ENCODE measurements at places on chromosomes 13 and 19.

GRCh38 chr13:111971891-111972780 lies 94.8 kb upstream of the SOX1 start:
- no peaks in the 10 kb centered on the region for H3K36me3 ChIP-seq
- no peaks in the 10 kb centered on the region for H3K27me3 ChIP-seq
- no peak overlapping the region for H3K27ac ChIP-seq

DNA sequence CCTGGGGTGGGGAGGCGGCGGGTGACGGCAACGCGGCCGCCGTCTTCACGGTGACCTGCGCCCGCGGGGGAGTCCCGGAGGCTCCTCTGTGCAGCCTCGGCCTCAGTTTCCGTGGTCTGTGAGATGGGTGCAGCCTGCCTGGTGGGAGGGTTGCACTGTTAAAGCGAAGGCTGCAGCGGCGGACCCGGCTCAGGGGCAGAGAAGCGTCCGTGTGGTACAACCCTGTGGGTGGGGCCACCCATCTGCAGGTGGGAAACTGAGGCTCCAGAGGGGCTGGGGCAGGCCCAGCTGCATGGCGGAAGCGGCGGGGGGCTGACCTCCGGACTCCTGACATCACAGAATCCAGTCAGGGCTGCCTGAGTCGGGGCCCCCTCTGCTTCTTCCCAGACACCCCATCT lies 481 bp downstream of the FGF22 start:
- peak overlapping the region; percentile 56 for H3K4me3 ChIP-seq
- peaks cover 15% of the 10 kb centered on the region for H3K4me1 ChIP-seq

GRCh38 chr13:73820688-73821087 lies 313.5 kb downstream of the KLF12 start:
- no peaks in the 10 kb centered on the region for H3K27me3 ChIP-seq
- no peak overlapping the region for H3K27ac ChIP-seq
- H3K36me3 ChIP-seq, result no peaks in the 10 kb centered on the region

GRCh38 chr19:6970021-6970420 lies 51.2 kb downstream of the MBD3L2B start:
- no peaks in the 10 kb centered on the region for H3K27me3 ChIP-seq

- H3K36me3 ChIP-seq, result no peaks in the 10 kb centered on the region
- no peak overlapping the region for H3K27ac ChIP-seq
- H3K4me3 ChIP-seq, result no peak overlapping the region
- no peaks in the 10 kb centered on the region for H3K4me1 ChIP-seq
Measured at GRCh38 chr13:43388282-43389034, 365.1 kb downstream of the DNAJC15 start.

- no peaks in the 10 kb centered on the region for H3K27me3 ChIP-seq
- no peak for DNase-seq
- H3K27ac ChIP-seq, result no peak overlapping the region
Measured at GRCh38 chr19:5166262-5166661, 174.3 kb downstream of the PTPRS start.

- H3K4me3 ChIP-seq, result no peak overlapping the region
- DNase-seq, result no peak
- H3K27me3 ChIP-seq, result no peaks in the 10 kb centered on the region
- no peak overlapping the region for H3K27ac ChIP-seq
- peaks cover 7% of the 10 kb centered on the region for H3K4me1 ChIP-seq
Measured at GRCh38 chr13:44403461-44404056, 29.9 kb downstream of the SERP2 start.

- H3K4me3 ChIP-seq, result peak overlapping the region; percentile 76
- peaks cover 20% of the 10 kb centered on the region for H3K36me3 ChIP-seq
- peaks cover 20% of the 10 kb centered on the region for H3K4me1 ChIP-seq
- H3K27me3 ChIP-seq, result no peaks in the 10 kb centered on the region
Measured at GRCh38 chr19:13748169-13748828, 16.0 kb upstream of the MRI1 start.

DNA sequence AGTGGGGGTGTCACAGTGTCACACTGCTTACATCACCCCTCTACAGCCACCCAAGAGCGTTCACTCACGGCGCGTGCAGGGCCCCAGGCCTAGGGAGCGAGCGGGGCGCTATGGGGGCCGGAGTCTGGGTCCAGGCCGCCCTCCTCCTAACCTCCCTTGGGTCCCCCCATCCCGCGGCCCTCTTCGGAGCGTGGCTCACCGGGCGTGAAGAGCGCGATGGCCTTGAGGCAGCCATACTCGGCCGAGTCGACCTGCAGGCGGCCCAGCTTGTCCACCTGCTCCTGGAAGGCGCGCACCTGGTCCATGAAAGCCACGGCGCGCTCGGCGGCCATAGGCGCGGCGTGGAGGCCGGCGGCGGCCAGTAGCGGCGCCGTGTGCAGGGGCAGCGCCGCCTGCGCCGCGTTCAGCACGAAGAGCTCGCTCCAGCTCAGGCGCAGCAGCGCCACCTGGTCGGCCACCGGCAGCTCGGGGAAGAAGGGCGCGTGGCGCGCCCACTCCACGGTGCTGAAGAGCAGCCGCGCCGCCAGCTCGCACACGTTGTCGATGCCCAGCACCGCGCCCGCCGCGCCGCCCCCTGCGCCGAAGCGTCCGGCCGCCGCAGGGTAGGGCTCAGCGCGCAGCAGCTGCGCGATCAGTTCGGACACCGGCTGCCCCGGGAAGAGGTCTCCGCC lies 9.4 kb downstream of the OCEL1 start:
- H3K4me1 ChIP-seq, result no peaks in the 10 kb centered on the region
- H3K4me3 ChIP-seq, result peak overlapping the region; percentile 31
- H3K27ac ChIP-seq, result peak overlapping the region; percentile 69
- peaks cover 33% of the 10 kb centered on the region for H3K36me3 ChIP-seq
- no peak for DNase-seq
- no peaks in the 10 kb centered on the region for H3K27me3 ChIP-seq

DNA sequence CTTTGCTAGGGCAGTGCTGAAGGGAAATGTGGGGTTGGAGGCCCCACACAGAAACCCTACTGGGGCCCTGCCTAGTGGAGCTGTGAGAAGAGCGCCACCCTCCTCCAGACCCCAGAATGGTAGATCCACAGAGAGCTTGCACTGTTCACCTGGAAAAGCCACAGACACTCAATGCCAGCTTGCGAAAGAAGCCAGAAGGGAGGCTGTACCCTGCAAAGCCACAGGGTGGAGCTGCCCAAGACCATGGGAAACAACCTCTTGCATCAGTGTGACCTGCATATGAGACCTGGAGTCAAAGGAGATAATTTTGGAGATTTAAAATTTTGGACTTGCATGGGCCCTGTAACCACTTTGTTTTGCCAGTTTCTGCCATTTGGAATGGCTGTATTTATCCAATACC lies 615.4 kb upstream of the MIR17HG start:
- H3K4me3 ChIP-seq, result no peak overlapping the region
- H3K27me3 ChIP-seq, result no peaks in the 10 kb centered on the region
- no peaks in the 10 kb centered on the region for H3K4me1 ChIP-seq
- DNase-seq, result no peak
- no peak overlapping the region for H3K27ac ChIP-seq

DNA sequence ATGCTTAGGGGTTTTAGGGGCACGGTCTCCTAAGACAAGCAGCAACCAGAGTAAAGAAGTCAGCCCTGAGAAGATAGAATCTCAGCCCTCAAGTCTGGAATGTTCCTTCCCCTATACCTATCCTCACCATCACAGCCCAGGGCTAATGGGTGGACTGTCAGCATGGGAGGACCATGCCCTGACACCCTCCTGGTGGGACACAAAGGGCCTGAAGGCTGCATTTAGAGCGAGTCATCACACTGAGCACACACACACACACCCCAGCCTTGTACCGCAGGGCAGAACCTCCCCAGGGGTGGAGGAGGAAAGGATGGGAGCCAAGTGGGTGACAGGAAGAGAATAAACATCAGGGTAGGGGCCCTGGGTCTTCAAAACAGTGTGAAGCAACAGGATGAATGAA lies 174.8 kb upstream of the SERP2 start:
- no peaks in the 10 kb centered on the region for H3K27me3 ChIP-seq
- H3K27ac ChIP-seq, result no peak overlapping the region
- no peaks in the 10 kb centered on the region for H3K36me3 ChIP-seq
- H3K4me1 ChIP-seq, result peaks cover 21% of the 10 kb centered on the region
- DNase-seq, result no peak

Measured in right atrium auricular region (tissue), 2 donors.